Activated naive CD8-positive, alpha-beta T cell treated with anti-CD3 and anti-CD28 coated beads, Interleukin-2, amount 50 U/mL, for 24 hours (primary cell): ENCODE measurements at places on chromosomes 1 and 21.

GRCh38 chr1:168772428-168773060 lies 43.5 kb upstream of the DPT start:
- H3K27ac ChIP-seq, result no peak overlapping the region
- no peaks in the 10 kb centered on the region for H3K27me3 ChIP-seq
- H3K4me1 ChIP-seq, result no peaks in the 10 kb centered on the region
- H3K4me3 ChIP-seq, result no peak overlapping the region
- H3K36me3 ChIP-seq, result no peaks in the 10 kb centered on the region
- no peak for DNase-seq

DNA sequence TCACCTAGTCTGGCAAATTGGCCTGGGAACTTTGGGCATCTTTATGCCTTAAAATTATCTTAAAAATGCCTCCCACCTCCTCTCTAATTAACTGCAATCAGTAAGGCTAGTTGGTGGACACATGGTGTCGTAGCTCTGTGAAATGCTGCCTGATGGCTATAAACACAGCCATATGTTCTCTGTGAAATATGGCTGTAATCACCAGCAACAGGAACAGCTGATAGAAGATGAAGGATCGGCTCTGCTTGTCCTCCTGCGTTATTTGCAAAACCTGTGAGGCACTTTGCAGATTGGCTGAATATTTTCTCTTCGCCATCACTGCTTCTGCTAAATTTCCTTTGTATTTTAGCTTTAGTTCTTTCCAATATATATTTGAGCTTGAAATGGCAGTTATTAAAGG lies 419.6 kb downstream of the RWDD3 start:
- H3K27me3 ChIP-seq, result no peaks in the 10 kb centered on the region
- no peak overlapping the region for H3K27ac ChIP-seq
- no peak overlapping the region for H3K4me3 ChIP-seq

DNA sequence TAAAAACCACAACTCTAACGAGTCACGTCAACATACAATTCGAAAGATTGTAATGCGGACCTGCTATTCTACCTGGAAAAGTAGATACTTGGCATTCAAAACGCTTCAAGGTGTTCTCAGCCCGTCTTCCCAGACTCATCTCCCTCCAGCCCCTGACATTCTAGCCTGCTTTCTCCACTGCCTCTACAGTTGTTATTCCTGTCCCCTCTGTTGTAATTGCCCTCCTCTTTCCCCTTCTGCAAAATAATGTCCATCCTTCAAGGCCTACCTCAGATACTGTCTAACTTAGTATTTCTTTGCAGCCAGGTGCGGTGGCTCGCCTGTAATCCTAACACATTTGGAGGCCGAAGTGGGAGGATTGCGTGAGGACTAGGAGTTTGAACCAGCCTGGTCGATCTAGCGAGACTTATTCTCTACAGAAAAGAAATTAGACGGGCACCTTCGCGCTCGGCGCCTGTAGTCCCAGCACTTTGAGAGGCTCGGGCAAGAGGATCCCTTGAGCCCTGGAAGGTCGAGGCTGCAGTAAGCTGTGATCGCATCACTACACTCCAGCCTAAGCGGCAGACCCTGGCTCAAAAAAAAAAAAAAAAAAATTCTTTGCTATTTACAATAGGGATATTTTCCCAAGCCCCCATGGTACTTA lies 756 bp upstream of the RBM34 start:
- H3K36me3 ChIP-seq, result peaks cover 29% of the 10 kb centered on the region
- H3K4me3 ChIP-seq, result peak overlapping the region; percentile 100
- peaks cover 19% of the 10 kb centered on the region for H3K4me1 ChIP-seq
- H3K27ac ChIP-seq, result peak overlapping the region; percentile 100

- no peaks in the 10 kb centered on the region for H3K27me3 ChIP-seq
- H3K36me3 ChIP-seq, result peaks cover 70% of the 10 kb centered on the region
- no peak overlapping the region for H3K27ac ChIP-seq
- no peak for DNase-seq
Measured at GRCh38 chr1:165896277-165896676, 68.9 kb downstream of the UCK2 start.

DNA sequence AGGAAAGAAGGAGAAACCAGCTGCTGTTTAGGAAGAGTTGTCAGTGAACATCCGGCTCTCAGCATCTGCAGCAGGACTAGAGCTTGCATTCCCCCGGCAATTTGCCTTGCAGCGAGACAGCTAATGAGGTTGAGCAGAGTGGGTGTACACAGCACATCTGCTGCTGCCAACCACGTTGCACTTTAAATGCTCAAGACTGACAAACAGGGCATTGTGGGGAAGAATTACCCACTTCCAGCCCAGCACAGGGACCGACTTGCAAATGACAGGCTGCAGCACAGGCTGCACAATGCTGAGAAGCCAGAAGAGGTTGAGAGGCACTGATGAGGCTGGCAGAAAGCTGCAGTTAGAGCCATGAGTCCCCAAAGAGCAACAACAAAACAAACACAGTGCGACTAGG lies 47.5 kb upstream of the PLA2G2C start:
- H3K4me1 ChIP-seq, result no peaks in the 10 kb centered on the region
- no peak overlapping the region for H3K4me3 ChIP-seq
- no peak for DNase-seq
- H3K27ac ChIP-seq, result no peak overlapping the region

- peaks cover 1% of the 10 kb centered on the region for H3K4me1 ChIP-seq
- DNase-seq, result no peak
- no peaks in the 10 kb centered on the region for H3K27me3 ChIP-seq
- no peak overlapping the region for H3K4me3 ChIP-seq
- H3K36me3 ChIP-seq, result peaks cover 42% of the 10 kb centered on the region
Measured at GRCh38 chr21:44899768-44900558, 20.7 kb downstream of the ITGB2 start.

DNA sequence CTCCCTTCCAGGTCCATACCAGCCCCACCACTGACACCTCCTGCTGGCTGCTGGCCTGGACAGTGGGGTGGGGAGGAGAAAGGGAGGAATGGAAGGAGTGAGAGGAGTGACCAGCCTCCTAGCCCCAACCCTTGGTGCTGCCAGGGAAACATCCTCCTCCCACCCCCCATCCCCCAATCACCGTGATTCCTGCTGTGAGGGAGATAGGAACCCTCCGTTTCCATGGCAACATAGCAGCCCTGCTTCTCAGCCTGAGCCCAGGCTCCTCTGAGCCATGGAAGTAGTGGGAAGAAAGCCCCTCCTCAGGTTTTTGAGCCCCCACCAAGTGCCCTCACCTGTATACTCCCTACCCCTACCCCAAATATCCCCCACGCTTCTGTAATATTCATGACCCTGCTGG lies 44.4 kb upstream of the SCMH1 start:
- no peaks in the 10 kb centered on the region for H3K36me3 ChIP-seq
- H3K4me1 ChIP-seq, result no peaks in the 10 kb centered on the region
- no peak overlapping the region for H3K27ac ChIP-seq
- peaks cover 57% of the 10 kb centered on the region for H3K27me3 ChIP-seq
- no peak for DNase-seq
